ENCODE measurements at places on chromosomes 7 and 10.

DNA sequence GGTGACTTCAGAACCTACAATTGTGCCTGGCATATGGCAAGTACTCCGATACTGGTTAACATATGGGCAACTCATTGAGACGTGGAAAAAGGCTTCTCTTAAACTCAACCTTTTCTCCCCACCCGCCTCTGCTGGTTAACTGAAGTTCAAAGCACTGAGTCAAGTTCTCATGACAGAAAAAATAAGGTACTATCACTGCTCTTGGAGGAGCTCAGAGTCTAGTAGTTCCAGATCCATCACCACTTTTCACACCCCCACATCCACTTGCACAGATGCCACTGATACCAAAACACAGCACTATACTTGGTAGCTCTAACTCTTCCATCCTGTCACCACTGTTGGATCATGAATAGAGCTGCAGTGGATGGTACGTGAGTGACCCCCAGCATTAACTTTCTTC is 36.2 kb downstream of the CCDC6 start:
- DNase-seq = no peak

- no peak for DNase-seq
These were observed 215.1 kb downstream of the ADARB2 start for GRCh38 chr10:1522237-1522636.

GRCh38 chr10:96614515-96614914 is 27.7 kb upstream of the TM9SF3 start:
- DNase-seq = no peak

GRCh38 chr10:47090042-47090441 is 178.8 kb downstream of the PTPN20 start:
- DNase-seq = no peak

- no peak for DNase-seq
These were observed 251.9 kb downstream of the AGMO start for GRCh38 chr7:15309872-15310271.

GRCh38 chr10:64636461-64636860 is 1115.3 kb downstream of the REEP3 start:
- DNase-seq = no peak

GRCh38 chr10:76168437-76168836 is 737.0 kb downstream of the LRMDA start:
- no peak for DNase-seq

- no peak for DNase-seq
These were observed 1.2 kb downstream of the SFRP4 start for GRCh38 chr7:37915438-37915837.

DNA sequence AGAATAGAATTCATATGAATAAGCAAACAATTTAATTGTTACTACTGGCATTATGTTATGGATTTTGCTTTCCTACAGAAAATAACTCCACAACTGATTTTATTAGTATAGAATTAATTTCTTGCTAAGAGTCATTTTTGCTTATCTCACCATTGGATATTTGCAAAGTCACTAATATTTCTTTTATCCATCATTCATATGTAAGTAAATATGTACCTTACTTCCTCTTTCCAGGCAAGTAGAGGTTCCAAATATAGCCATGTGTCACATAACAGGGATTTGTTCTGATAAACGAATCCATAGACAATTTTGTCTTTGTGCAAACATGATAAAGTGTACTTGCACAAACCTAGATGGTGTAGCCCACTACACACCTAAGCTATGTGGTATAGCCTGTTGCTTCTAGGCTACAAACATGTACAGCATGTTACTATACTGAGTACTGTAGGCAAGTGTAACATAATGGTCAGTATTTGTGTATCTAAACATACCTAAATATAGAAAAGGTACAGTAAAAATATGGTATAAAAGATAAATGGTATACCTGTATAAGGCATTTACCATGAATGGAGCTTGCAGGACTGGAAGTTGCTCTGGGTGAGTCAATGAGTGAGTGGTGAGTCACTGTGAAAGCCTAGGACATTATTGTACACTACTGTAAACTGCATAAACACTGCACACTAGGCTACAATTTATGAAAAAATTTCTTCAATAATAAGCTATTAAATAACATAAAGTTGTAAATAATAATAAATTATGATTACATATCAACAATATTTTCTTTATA is 18.3 kb downstream of the KLLN start:
- no peak for DNase-seq

DNA sequence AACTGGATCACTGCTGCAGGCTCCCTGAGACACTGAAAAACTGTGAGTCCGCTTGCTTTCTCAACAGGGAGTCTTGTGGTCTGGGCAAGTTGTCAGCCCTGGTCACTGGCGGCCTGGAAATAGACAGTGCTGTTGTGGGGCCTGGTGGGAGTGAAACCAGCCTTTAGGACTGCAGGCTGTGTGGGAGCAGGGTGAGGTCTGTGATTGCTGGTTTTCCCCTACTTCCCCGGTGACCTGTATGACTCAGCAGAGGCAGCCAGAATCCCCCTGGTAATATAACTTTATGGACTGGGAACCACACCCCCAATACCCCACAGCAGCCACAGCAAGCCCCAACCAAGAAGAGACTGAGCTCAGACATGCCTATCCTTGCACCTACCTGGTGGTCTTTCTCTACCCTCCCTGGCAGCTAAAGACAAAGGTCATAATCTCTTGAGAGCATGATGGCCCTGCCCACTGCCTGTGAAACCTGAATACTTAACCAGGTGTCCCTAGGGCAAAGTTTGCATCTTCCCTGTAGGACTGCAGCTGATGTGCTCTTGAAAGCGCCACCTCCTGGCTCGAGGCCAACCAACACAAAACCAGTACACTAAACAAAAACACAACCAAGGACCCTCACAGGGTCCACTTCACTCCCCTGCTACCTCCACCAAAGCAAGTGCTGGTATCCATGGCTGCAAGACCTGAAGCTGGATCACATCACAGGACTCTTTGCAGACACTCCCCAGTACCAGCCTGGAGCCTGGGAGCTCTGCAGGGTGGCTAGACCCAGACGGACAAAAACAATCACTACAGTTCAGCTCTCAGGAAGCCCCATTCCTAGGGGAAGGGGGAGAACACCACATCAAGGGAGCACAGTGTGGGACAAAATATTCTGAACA is 7.2 kb upstream of the ADAM22 start:
- DNase-seq = peak; percentile 81

DNA sequence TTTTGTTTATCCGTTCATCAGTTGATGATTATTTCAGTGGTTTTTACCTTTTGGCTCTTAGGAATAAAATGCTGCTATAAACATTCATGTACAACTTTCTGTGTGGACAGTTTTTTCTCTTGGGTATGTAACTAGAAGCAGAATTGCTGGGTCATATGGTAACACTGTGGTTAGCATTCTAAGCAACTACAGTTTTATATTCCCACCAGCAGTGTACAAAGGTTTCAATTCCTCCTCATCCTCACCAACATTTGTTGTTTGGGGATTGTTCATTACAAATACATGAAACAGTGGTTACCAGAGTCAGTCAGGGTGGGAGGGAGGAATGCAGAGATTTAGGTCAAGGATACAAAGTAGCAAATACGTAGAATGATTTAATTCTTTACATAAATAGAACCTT is 97.0 kb downstream of the NPSR1 start:
- DNase-seq = no peak

DNA sequence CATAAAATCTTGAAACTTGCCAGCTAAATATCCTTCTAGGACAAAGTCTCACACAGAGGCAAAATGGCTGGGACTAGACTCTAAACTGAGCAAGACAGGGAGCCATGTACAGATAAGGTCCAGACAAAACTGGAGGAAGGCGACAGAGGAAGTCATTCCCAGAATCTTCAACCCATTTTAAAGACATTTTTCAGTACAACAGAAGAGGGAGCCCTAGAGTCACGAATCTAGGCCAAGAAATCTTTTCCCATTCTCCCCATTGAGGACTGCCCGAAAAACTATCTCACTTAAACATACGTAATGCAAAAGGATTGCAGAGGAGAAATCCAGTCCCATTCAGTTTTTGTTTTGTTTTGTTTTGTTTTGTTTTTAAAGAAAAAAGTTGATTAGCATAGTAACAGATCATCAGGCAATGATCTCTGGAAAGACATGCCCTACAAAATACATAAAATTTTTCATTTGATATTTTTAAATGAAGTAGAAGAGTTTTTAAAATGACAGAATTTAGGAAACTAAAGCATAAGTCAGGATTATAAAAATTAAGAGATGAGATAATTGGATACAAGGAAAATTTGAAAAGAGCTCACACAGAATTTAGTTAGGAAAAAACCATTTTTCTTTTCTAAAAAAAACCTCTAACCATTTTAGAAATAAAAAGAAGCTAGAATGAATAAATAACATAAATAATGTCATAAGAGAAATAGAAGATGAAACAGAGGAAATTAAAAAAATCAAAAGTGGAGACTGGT is 16.9 kb upstream of the PRF1 start:
- no peak for DNase-seq

DNA sequence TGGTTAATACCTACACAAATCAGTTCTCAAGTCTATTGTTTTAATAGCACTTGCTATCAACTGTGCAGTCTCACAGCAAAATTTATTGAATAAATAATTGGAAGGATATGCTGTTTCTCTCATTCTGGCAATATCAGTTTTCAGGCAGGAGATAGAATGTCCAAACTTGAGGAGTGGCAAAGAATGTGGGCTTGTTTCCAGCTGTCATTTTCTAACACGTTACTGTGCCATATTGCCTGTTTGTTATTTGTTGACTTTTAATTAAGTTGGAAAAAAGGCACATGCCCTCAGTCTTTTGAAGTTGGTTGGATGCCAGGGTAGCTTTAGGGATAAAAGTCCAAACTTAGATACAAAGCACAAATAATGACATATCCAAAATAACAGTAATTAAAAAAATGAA is 52.2 kb downstream of the MAGI2 start:
- no peak for DNase-seq

DNA sequence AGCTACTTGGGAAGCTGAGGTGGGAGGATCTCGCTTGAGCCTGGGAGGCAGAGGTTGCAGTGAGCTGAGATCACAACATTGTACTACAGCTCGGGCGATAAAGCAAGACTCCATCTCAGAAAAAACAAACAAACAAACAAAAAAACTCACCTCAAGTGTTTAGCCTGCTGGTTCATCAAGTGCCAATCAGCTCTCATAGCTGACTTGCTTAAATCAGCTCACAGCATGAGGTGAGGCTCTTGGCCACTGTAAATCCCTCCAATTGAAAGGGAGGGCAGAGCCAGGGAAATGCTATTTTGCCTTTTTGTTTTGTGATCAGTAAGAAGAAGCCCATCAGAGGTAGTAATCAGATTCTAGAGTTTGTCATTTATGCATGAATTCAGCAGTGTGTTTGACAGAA is 112.3 kb downstream of the RAB11FIP2 start:
- peak; percentile 4 for DNase-seq

DNA sequence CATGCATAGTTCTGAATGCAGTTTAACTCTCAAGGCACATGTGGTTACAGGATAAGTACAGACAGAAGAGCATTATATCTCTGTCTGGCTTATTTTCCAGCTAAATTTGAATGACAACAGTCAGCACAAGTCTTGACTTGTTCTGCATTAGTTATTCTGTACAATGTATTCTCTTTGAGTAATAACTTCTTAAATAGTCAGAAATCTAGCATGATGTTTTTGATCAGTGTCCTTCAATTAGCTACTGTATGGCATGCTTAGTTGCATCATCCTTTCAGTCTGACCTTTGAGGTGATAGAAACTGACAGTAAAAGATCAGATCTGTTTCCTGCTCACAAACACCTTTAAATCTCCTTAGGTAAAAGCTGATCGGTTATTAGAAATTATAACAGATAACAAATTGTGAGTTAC is 118.1 kb downstream of the ARL4A start:
- no peak for DNase-seq

DNA sequence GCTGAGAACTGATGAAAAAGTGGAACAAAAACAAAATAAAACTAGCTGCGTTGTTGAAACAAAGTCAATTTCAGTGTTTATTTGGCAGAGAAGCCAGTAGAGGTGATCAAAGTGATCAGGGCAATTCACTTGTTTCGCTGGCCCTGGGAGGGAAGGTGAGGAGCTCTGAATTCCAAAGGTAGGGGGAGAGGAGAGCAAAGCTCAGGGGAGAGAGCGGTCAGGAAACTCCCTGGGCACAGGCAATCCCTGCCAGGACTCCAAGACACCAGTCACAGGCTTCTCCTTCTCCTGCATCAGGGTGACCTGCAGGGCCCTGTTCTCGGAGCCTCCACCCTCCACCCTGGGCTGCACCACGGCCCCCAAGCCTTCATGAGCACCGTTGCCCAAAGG is 6.8 kb upstream of the KIAA1217 start:
- no peak for DNase-seq

DNA sequence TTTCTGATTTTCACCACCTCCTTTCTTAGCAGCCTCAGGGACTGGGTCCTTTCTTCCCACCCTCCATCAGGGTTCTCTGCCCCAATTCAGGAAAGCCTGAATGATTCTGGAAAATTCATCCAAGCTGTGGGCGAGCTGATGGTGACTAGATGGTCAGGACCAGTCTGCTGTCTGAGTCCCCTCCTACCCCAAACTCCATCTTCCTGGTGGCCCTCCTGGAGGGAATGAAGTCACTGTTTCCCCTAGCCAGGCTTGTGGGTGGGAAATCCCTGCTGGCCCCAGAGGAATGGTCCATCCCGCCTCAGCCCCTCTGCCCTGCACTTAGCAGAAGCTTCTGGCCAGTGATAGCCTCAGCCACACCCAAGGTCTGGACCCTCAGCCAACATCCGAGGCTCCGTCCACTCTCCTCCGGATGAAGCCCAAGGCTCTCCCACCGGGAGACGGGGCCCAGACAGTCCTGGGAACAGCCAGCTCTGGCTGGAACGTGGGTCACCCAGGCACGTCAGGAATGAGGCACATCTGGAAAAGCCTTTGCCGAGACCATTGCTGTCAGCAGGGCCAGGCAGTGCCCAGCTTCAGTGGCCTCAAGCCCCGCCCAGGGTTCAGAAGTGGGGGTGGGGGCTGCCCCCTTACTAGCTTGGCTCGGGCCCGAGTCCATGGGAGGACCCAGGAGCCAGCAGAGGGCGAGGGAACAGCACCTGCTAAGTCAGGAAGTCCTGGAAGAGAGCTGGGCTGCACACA is 4.0 kb upstream of the AQP1 start:
- no peak for DNase-seq

DNA sequence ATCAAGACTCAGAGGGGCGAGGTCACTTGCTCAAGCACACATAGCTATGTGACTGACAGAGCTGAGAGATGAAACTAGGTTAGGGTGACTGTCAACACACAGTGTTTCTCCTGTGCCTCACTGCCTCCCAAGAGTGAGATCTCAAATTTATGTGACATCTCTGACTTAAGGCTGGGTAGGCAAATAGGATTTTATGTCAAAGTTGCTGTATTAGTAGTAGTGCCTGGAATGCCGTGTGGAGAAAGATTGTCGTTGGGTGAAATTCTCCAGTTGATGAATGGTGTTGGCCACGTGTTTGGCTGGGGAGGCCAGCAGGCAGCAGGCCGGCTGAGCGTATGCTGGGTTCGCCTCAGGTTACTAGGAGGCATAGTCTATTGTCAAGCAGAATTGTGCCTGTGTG is 148.3 kb upstream of the BMPER start:
- no peak for DNase-seq

GRCh38 chr7:157736341-157736740 is 399.5 kb downstream of the DNAJB6 start:
- no peak for DNase-seq

DNA sequence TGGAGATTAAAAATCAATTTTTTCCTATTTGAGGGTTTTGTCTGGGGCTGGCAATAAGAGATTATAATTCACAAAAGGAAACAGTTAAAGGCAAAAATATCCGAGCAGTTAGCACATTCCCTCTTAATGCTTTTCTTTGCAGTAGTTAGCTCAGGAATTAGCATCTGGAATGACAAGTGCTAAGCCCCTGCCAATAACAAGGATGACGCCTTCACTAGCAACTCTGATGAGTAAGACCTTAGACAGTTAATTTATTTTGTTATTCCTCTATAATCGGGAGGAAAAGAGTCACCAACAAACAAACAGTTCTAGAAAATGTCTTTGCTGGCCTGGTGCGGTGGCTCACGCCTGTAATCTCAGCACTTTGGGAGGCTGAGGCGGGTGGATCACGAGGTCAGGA is 151.3 kb downstream of the TRIL start:
- no peak for DNase-seq

Data from DMS79 treated with DMSO at 0.1 percent for 48 hours (cell line).